ENCODE measurements at places on chromosomes 12 and 14.

GRCh38 chr12:572532-572899, 90.7 kb downstream of the NINJ2 start:
- no peak for DNase-seq

DNA sequence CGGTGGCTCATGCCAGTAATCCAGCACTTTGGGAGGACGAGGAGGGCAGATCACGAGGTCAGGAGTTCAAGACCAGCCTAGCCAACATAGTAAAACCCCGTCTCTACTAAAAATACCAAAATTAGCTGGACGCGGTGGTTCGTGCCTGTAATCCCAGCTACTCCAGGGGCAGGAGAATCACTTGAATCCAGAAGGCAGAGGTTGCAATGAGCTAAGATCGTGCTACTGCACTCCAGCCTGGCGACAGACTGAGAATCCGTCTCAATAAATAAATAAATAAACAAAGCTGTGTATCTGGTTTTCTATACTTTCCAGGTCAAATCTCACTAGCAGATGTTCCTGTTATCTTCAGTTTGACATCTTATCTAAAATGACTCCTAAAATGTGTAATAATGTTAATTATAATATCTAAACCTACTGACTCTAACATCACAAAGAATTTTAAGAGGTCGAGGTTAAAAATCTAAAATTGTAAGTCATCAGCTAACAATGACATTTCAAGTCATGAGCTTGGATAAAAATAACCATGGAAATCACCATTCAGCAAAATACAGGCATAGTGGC, 2.4 kb upstream of the SRP54 start:
- DNase-seq = no peak

GRCh38 chr14:61478971-61479473, 157.6 kb downstream of the PRKCH start:
- no peak for DNase-seq

- no peak for DNase-seq
Observed at GRCh38 chr12:43540470-43540869, 11.5 kb downstream of the ADAMTS20 start.

DNA sequence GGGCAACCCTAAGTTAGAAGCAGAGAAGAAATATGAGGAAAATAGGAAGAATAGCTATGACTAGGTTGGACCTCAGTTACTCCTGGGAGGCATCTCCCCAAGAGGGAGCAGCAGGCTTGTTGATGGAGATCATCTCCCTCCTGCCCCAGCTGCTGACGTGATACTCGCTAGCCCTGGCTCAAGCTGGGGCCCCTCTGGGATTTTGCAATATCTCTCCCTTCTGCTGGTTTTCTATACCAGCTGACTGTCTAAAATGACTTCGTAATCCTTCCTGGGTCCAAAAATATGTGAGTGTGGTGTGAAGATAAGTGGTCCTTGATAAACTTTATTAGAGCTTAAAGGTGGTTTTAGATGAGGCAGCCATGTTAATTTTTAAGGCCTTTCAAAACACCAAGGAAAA, 4.5 kb upstream of the HECTD4 start:
- DNase-seq = no peak
